Activated T-cell treated with anti-CD3 and anti-CD28 coated beads, Interleukin-2, amount 50 U/mL, for 4 hours (primary cell): ENCODE measurements at places on chromosomes 6 and 20. TPM values are rescaled to one million over a fixed set of nuclear protein-coding genes. Genes with fewer than 3 reads are reported as not detected.

The TPBG gene
- total RNA-seq: 0.13 TPM

GRCh38 chr20:2451939-2452732, 18.5 kb downstream of the SNRPB start:
- peak; percentile 57 for DNase-seq

The PTGIS gene
- total RNA-seq: 1.6 TPM

The HCRTR2 gene
- not detected for total RNA-seq

The GMNN gene
- 61.5 TPM for total RNA-seq

The RNF217 gene
- total RNA-seq: 0.60 TPM

The SEL1L2 gene
- total RNA-seq: not detected

- no peak for DNase-seq
Observed at GRCh38 chr6:137191670-137192069, 18.2 kb upstream of the IL22RA2 start.

The TREM1 gene
- total RNA-seq: not detected
